Hair follicular keratinocyte (primary cell): ENCODE measurements at places on chromosomes 5 and 9. TPM values are rescaled to one million over a fixed set of nuclear protein-coding genes. Genes with fewer than 3 reads are reported as not detected.

Gene FER
- total RNA-seq = 11.2 and 13.7 TPM in 2 replicates

Gene OR2V2
- total RNA-seq = not detected in 2 replicates

Gene GABBR2
- total RNA-seq = 0.08 TPM in 1 of 2 replicates, not detected in the other

Gene FSTL4
- total RNA-seq = 0.61 and 2.3 TPM in 2 replicates

Gene IL13
- total RNA-seq = not detected in 2 replicates

Gene ADAMTSL2
- not detected in 2 replicates for total RNA-seq

Gene NUTM2F
- total RNA-seq = not detected in 2 replicates
